ENCODE measurements at places on chromosomes 1 and 21.

DNA sequence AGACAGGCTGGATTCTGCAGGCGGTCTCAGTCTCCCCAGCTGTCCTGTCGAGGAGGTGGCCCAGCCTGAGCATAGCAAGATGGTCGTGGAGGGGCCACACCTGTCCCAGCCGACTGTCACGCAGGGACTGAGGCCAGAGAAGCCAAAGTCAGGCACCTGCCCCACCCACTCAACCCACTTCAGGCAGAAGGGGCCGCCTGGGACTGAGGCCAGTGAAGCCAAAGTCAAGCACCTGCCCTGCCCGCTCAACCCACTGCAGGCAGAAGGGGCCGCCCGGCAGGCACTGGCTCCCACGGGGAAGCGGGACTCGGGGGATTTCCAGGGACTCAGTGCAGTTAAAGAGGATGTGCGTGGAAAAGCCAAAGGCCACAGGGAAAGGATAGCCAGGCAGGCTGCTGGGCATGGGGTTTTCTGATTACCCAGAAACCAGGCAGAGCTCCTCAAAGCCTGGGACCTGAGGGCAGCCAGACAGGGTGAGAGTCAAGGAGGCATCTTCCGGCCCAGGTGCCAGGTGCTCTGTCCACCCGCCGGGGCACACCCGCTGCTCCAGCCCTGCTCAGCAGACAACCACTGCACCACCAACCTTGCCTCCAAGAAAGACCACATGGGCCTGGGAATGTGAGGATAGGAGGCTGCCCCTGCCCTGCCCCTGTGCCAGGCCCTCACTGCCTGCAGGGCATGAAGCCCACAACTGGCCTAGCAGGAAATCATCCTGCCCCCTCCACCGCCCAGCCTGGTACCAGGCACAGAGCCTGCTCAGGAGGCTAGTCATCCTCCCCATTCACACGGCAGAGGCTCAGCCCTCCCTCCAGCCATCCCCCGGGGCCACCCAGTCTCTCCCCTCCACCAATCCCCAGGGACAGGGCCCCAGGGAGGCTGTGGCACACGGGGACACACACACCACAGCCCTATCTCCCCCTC is 41.0 kb downstream of the MEGF6 start:
- DNase-seq, result no peak

- DNase-seq, result no peak
Measured at GRCh38 chr1:45953934-45954847, 150.8 kb downstream of the MAST2 start.

GRCh38 chr1:34874296-34874952 is 14.9 kb upstream of the SMIM12 start:
- no peak for DNase-seq

DNA sequence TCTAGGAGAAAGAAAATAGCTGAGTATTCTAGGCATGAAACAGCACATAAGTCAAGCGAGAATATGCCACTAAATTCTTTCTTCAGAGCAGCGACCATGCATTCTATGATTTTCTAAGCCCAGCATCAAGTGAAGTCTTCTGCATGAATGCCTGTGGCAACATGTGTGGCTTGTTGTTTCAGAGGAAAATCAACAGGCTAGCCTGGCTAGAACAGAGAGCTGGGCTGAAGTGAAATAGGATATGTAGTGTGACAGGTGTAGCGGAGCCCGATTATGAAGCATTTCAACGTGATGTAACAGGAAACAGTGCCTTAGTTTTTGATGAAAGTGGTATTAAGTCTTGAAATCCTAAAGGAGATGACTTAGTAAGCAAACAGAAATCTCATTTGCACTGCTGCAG is 7.0 kb downstream of the CSDE1 start:
- no peak for DNase-seq

GRCh38 chr1:111242805-111243523 is 15.5 kb downstream of the CHI3L2 start:
- no peak for DNase-seq

DNA sequence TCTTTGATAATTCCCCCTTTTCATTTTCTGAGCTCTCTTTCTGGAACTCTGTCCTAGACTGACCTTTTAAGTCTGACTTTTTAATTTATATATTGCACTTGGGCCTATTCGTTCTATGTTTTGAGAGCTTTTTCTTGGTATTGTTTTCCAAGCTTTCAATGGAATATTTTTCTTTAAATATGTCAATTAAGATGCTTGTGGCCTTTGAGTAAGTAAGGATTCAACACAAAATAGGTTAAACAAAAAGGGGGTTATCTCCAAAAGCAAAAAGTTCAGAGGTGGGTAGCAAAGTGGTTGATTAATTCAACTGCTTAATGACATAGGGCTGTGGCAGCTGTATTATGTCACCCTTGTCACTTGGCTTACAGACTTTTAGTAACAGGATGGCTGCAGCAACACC is 315.9 kb downstream of the LMX1A start:
- no peak for DNase-seq

GRCh38 chr1:206908038-206908437 is 10.8 kb downstream of the IL24 start:
- DNase-seq, result no peak

DNA sequence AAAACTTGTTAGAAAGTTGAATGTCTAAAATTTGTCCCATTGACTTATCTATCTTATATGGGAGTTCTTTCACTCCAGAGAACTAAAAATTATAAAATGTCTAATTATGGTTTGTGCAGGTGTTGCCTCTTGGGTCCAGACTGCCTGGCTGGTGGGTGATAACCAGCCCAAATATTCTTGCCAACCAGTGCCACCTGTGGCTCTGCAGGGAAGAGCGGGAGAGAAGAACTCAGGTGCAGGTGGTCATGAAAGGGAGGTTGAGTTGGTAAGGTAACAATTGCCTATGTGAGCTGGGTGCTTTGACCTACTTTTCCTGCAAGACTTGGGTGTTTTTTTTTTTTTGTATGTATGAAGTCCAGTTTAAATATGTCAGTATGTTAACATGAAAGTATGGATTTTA is 10.2 kb downstream of the RPS6KC1 start:
- no peak for DNase-seq

DNA sequence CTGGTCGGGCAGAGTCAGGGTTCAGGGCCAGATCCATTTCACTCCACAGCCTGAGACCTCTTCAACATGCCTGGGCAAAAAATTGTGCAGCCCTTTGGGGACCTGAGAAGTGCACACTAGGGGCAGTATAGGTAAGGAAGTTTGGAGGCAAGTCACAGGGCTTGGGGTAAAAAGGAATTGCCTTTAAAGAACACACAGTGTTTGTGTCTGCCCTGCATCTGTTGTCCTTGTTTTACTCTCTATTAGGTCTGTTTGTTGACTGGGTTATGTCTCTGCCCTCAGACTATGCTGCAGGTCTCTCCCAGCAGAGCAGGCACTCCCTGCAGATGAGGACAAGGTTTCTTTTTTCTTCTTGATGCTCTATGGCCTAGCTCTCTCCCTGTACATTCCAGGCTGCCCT is 22.0 kb downstream of the LDLRAD2 start:
- no peak for DNase-seq

GRCh38 chr1:99820546-99820945 is 29.6 kb upstream of the AGL start:
- no peak for DNase-seq

DNA sequence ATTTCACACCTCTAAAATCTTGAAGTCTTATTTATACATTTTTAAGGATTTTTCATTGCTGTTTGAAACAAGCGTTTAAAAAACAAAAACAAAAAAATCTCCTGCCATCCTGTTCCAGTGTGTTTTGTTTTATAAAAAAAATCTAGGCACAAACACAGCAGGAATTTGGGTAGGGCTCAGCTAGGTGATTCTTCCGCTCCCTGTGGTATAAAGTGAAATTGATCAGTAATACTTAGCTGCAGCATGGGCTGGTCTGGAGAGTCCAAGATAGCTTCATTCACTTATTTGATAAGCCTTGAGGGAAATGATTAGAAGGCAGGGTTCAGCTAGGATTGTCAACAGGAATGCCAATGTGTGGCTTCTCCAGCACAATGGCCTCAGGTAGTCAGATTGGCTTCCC is 25.7 kb downstream of the ATF3 start:
- no peak for DNase-seq

DNA sequence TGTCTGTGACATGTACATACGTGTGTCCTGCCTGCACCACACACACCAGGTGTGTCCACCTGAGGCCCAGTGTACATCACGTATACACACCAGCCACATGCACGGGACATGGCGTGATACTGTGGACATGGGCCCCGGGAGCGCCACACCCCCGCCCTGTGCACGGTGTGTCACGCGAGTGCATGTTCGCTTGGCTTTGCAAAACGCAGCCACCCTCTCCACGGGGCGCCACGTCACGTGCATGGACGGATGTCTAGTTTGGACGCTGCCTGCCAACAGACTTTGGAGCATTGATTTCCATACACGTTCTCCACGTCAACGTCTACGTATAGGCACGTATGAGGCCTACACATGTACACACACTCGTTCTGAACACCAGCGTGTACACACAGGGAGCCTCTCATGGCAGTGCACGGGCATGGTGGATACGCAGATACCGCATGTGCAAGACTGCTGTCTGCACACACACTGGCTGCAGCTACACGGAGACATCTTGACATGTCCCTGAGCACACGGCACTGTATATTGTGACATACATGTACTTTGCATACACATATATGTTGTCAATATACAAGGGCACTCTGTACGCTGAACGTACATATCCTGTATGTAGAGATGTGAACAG is 2.7 kb downstream of the TMEM240 start:
- DNase-seq, result no peak

DNA sequence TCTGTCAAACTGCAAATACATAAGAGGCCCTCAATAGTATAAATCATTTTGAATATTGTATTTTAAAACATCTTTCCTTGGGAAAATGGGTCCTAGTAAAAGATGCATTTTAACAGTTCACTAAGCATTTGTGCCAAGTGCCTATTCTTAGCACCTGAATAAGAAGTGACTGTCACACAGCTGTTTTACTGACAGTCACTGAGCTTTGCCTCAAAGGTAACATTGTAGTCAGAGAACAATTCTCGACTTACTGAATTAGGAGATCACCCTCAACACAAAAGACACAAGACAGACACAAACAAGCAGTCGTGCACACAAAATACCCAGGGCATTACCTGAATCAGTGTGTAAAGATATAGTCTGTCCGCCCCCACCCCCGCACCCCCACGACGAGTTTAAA is 408 bp downstream of the ESRRG start:
- DNase-seq, result no peak

- DNase-seq, result no peak
Measured at GRCh38 chr1:221272940-221273339, 393.7 kb downstream of the HLX start.

GRCh38 chr1:172375211-172375631 is 45.3 kb upstream of the C1orf105 start:
- DNase-seq, result no peak

- DNase-seq, result no peak
Measured at GRCh38 chr21:46437511-46437910, 21.2 kb upstream of the DIP2A start.

GRCh38 chr1:83692524-83693381 is 306.2 kb downstream of the TTLL7 start:
- DNase-seq, result peak; percentile 31

GRCh38 chr1:167196166-167196565 is 24.5 kb upstream of the POU2F1 start:
- no peak for DNase-seq

GRCh38 chr1:103283841-103284669 is 175.7 kb upstream of the COL11A1 start:
- no peak for DNase-seq

- peak; percentile 67 for DNase-seq
Measured at GRCh38 chr1:246724731-246725095, 504 bp downstream of the SCCPDH start.

GRCh38 chr1:168766568-168766967 is 37.6 kb upstream of the DPT start:
- no peak for DNase-seq

DNA sequence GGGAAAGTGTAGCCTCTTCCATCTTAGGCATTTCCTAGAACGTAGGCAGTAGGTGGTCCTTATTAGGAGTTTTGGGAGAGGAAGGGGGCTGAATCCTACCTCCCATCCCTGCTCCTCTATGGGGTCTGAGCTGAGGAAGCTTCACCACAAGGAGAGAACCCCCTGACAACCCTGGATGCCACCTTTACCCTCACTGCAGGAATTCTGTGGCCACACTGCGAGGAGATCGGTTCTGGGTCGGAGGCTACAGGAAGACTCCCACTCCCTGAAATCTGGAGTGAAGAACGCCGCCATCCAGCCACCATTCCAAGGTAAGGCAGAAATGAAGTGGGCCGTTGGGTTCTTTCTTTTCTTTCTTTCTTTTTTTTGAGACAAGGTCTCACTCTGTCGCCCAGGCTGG is 1.5 kb downstream of the MX1 start:
- DNase-seq, result no peak

- no peak for DNase-seq
Measured at GRCh38 chr21:37393786-37394185, 27.2 kb downstream of the DYRK1A start.

DNA sequence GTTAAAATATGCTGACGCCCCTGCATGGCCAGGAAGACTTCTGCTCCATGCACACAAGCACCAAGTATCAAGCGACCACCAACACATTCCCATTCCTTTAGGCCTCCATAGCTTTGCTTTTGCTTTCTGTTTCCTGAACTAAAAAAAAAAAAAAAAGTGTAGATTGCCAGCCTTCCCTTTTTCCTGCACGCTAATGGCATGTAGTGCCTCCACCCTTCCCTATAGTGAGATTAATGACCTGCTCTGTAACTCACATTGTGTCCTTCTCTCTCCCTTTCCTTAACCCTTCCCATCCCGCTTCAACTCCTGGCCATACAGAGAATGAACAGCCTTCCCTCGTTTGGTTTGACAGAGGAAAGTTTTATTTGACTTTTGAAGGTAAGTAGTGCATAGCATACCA is 57.1 kb upstream of the DYNLT5 start:
- no peak for DNase-seq

DNA sequence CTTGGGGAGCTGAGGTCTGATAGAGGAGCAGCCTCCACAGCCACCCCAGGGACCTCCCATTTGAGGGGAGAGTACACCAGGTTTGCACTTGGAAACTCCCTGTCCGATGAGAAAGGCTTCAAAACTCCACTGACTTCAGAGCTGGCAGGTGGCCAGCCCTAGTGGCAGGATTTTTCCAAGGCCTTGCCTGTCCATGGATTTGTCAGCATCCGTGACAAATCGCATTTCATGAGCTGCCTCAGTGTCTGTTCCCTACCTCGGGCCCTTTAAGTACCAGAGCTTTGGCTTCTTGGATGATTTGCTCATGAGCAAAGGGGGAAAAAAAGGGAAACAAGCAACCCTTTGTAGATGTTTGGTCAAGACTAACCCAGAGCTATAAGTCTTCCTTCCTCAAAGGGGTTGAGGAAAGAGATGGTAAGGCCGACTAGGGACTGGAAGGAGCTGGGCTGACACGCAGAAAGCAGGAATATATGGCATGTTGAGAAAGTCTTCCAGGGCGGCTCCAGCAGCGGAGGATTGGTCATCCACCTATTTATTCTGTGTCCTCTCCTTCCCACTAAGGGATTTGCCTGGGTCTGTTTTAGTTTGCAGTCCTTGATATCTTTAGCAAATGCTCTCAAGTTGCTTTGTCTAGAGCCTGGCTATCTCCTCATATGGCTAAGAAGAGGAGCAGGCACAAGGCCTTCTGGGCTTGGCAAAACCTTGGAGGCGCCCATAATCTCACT is 2.7 kb upstream of the HSPG2 start:
- peak; percentile 81 for DNase-seq

All from pons (tissue), 1 donor.